ENCODE measurements at places on chromosomes 11 and 22. TPM values are rescaled to one million over a fixed set of nuclear protein-coding genes. Genes with fewer than 3 reads are reported as not detected.

Gene CASP1
- total RNA-seq, result 98.6 TPM

Gene ROBO4
- not detected for total RNA-seq

Gene OR51E2
- total RNA-seq, result not detected

Gene CRKL
- 91.0 TPM for total RNA-seq

Gene EFCAB6
- 0.19 TPM for total RNA-seq

Gene C11orf52
- not detected for total RNA-seq

Gene OR5A1
- not detected for total RNA-seq

Gene CNGA4
- total RNA-seq, result 0.22 TPM

Gene SHISAL1
- total RNA-seq, result not detected

Gene ENDOD1
- total RNA-seq, result 23.8 TPM

Gene DEPDC7
- 3.6 TPM for total RNA-seq

- no peak for DNase-seq
Observed at GRCh38 chr11:130278745-130279144, 36.0 kb downstream of the ZBTB44 start.

- no peak for DNase-seq
Observed at GRCh38 chr11:115256397-115257197, 247.6 kb downstream of the CADM1 start.

- no peak for DNase-seq
Observed at GRCh38 chr11:112288021-112288420, 27.4 kb upstream of the PLET1 start.

GRCh38 chr11:126743628-126744027, 256.9 kb downstream of the KIRREL3 start:
- no peak for DNase-seq

GRCh38 chr11:19931771-19932369, 219.2 kb downstream of the NAV2 start:
- DNase-seq, result no peak

DNA sequence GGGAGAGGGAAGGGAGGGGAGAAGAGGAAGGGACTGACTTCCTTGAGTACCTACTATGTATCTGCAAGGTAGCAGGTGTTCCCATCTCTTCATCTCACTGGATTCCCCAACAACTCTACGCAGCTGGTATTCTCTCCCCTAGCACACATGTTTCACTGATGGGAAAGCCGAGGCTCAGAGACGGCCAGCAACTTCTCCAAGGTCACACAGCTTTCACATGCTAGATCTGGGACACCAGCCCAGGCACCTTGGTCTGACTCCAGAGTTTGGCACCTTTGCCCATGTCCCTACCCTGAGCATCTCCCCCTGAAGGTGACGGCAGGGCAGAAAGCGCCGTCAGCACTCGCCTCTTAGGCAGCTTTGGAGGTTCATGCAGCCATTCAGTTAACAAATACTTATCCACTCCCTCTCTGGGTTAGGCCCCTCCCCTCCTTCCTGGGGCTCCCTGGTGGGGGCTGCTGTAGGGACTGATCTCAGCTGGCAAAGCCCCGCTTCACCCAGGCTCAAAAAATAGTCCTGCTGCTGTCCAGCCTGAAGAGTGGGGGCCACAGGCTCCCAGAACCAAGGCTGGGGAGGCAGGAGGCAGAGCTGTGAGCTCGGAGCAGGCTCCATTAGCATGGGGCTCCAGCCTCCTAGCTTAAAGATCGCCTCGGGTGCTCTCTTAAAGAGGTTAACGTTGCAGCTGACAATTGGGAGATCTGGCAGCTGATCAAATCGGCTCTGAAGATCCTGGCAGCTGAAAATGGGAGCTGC, 79.4 kb downstream of the IGLL1 start:
- no peak for DNase-seq

- DNase-seq, result no peak
Observed at GRCh38 chr11:107102692-107103477, 84.6 kb upstream of the GUCY1A2 start.

- no peak for DNase-seq
Observed at GRCh38 chr11:34260072-34260575, 97.7 kb downstream of the ABTB2 start.

DNA sequence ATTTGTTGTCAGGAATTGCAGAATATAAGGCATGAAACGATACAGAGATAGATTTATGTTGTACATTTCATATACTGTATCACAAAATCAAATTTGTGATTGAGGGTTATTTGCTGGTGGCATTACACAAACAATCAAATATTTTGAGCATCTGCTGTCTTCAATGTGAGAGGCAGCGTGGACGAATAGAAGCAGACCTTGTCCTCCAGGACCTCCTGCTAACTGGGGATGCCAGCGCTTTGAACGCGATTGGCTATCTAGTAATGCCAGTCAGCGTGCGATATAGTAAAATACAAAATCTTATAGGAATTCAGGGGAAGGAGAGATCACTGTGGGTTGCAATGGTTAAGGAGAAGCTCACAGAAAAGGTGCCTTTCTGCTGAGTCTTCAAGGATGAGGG, 631 bp upstream of the SNX19 start:
- no peak for DNase-seq

GRCh38 chr11:14938936-14939335, 33.2 kb downstream of the CALCA start:
- no peak for DNase-seq

- no peak for DNase-seq
Observed at GRCh38 chr22:36763576-36763975, 12.3 kb downstream of the IFT27 start.

DNA sequence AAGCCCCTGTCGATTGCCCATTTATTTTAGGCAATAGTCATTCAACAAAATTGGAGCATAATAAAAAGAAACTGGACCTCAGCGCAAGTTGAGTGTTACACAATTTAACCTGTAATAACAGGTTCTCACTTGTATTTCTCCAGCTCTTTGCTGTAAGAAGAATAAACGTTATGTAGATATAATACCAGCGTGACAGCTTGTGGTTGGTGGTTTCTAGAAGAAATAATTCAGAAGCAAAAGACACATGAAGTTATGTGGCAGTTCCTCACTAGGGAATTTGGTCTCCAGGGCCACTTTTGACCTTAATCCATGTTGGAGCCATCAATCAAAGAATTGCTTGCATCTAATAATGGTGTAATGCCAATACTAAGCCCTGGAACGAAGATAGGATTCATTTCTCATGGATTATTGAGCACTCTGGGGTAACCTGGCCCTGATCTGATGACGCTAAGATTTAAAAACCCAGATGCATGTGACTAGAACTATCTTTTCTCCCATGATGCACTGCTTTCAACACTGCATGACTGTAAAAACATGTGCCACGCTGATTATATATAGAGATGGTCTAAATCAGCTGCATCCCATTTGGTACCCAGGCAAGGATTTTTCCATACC, 129.7 kb upstream of the LDLRAD3 start:
- no peak for DNase-seq

DNA sequence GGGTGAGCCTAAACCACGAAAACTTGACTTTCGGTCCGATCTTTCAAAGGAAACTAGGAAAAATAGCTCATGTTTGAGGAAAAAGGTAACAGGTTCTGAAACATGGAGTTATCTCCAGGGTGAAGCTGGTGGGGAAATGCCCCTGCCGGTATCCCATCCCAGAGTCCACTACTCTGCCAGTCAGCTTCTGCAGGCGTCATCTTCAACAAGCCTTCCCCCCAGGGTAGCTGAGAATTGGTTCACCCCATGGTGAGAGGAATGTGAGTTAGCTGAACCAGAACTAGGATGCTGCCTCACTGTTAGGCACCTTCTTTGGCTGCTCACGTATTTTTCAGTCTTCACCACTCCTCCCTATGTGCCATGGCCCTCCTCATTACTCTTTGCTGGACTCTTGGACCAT, 1.1 kb downstream of the GVQW3 start:
- no peak for DNase-seq

- DNase-seq, result no peak
Observed at GRCh38 chr22:31342389-31343140, 3.6 kb downstream of the PATZ1 start.

GRCh38 chr11:95078526-95078925, 11.1 kb upstream of the ENDOD1 start:
- no peak for DNase-seq

DNA sequence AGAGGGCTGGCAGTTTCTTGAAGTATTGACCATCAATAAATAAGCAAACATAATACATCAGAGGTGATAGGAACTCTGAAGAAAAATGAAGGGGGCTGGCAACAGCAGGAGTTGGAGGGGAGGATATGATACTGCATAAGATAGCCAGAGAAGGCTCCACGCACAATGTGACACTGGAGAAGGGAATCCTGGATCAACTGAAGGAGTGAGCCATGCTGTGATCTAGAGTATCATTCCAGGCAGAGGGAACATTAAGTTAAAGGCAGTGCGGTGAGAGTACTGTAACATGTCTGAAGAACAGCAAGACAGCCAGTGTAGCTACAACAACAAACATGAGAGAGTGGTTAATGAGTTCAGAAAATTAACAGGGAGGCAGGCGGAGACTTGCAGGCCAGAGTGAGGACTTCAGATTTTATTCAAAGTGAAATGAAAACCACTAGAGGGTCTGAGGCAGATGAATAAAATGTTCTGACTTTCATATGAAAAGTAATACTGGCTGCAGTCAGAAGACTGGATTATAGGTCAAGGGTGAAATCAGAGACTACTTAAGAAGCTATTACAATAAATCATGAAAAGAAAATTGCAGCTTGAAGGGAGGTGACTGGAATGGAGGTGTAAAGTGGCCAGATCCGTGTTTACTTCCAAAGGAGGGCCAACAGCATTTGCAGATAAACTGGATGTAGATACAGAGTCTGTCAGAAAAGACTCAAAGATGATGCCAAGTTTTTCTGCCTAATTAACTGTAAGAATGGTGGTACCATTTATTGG, 49.4 kb downstream of the RRAS2 start:
- no peak for DNase-seq

DNA sequence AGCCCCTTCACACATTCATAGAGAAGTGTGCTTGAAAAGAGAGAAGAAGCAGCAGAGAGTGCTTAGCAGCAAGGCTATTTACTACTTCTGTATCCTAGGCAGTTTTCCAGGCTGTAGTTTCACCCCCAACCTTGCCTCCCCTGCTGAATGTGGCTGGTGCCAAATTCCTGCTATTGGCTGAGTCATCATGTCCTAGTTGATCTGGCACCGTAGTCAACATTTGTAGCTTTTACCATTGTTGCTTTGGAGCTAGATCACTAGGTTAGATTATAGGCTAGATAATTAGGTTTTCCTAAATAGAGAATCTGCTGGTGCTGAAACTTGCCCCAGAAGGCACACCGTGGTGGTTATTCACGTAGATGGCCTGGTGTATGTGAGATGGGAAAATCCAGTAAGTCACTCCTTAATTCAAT, 32.7 kb downstream of the ARHGAP42 start:
- no peak for DNase-seq

DNA sequence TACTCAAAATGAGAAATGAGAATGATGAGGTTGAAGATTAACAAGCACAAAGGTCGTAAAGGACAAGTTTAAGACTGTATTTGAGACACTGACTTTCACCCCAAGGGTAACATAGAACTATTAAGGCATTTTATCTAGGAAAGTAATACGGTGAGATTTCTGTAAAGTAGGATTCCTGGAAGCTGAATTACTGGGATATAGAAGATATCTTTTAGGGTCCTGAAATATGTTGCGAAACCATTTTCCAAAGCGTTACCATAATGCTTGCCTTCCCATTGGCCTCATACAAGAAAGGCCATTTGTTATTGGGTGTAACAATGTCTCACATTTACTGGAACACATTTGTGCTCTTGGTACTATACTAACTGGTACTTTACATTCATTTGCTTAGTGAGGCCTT, 1185.9 kb upstream of the TENM4 start:
- no peak for DNase-seq

DNA sequence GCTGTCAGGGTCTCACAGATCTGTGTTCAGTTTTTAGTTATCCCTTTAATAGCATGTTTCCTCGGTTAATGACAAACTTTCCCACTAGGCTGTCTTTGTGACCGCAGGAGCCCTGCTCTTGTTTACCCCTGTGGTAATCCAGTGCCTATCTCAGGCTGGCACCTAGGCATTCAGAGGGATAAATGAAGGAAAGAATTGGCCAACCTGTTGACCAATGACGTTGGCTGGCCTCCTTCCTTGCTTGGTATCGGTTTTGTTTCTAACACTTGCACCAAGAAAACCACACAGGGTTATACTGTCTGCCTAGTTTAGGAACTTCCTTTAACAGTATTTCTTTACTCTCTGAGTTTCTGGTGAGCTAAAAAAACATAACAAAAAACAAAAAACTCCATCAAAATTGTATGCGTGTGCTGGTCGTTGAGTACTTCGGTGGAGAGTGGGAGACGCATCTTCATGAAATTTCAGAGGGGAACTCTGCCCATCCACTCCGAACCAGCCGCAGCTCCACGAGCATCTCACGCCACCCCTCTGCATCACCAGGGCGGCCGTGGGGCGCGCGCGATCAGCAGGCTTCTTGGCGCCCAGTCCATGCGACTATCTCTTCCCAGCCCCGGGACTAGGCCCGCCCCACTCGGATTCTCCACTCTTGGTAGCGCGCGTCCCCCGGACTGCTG, 563 bp upstream of the ENDOD1 start:
- peak; percentile 41 for DNase-seq

- no peak for DNase-seq
Observed at GRCh38 chr22:44155115-44155514, 25.6 kb upstream of the PARVG start.

DNA sequence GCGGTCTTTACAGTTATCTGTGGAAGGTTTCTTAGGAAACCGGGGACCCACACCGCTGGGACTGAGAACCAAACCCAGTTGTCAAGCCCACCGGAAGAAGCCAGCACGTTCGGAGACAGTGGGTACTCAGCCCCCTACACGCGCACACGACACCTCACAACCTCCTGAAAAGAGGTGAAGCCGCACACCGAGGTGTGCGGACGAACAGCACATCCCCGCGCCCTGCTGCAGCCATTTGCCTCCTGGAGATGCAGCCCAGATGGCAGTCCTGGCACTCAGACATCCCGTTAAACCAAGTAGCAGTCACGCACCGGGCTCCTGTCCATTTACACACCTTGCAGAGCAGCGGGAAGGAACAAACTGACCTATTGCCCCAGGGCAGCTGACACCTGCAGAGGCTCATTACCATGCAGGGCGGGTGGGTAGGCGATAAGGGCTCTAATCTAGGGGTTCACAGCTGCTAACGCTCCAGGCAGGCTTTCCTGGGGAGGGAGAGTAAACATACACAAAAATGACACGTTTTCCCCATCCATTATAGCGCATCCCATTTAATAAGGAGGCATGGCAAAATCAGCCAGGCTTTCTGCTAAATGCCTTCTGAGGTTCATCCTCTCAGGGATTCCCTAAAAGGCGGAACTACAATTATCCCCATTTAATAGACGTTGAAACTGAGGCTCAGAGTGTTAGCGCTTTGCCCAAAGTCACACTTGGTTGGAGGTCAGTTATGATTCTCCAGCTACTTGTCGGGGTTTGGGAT, 864 bp upstream of the EHBP1L1 start:
- no peak for DNase-seq

GRCh38 chr11:59859673-59860072, 6.6 kb downstream of the TCN1 start:
- no peak for DNase-seq

- DNase-seq, result no peak
Observed at GRCh38 chr11:55658031-55658573, 3.9 kb upstream of the OR4C6 start.

- no peak for DNase-seq
Observed at GRCh38 chr22:44523981-44524759, 26.1 kb upstream of the RTL6 start.

GRCh38 chr22:47016631-47017030, 254.2 kb downstream of the TBC1D22A start:
- DNase-seq, result peak; percentile 15

- no peak for DNase-seq
Observed at GRCh38 chr11:18741783-18742182, 15.8 kb upstream of the IGSF22 start.
